Inflammatory macrophage treated with lipopolysaccharide for 4 hours (primary cell): ENCODE measurements at places on chromosomes 1 and 21.

DNA sequence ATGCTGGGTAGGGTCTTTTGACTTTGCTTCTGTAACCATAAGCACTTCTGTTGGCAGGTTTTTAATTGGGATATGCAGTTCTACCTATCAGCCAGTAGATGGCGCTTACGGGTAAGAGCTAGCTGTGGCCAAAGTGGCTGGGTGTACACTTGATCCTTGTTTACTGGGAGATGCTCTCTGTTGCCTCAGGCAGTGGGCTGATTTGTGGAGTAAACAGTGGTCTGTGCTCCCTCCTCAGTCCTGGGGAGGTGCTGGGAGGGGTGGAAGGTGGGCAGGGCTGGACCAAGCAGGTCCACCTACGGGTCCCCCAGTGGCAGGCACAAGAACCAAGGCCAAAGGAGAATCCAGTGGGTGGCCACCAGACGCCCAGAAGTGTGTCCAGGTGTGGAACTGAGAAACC lies 43.4 kb downstream of the RALGPS2 start:
- peak; percentile 23 for DNase-seq

- DNase-seq: no peak
Observed at GRCh38 chr1:90174246-90174645, 179.3 kb downstream of the ZNF326 start.

DNA sequence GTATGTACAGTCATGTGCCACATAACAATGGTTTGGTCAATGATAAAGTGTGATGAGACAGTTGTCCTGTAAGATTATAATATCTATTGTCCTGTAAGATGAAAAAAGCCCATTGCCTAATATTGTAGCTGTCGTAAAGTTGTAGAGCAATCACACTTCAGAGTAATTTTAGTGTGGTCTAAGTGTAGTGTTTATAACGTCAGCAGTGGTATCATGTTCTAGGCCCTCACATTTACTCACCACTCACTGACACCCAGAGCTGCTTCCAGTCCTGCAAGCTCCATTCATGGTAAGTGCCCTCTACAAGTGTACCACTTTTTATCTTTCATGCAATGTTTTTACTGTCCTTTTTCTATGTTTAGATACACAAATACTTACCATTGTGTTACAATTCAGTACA lies 259.9 kb upstream of the RAB4A start:
- no peak for DNase-seq

GRCh38 chr1:76959556-76959955 lies 92.3 kb downstream of the ST6GALNAC5 start:
- DNase-seq: no peak

DNA sequence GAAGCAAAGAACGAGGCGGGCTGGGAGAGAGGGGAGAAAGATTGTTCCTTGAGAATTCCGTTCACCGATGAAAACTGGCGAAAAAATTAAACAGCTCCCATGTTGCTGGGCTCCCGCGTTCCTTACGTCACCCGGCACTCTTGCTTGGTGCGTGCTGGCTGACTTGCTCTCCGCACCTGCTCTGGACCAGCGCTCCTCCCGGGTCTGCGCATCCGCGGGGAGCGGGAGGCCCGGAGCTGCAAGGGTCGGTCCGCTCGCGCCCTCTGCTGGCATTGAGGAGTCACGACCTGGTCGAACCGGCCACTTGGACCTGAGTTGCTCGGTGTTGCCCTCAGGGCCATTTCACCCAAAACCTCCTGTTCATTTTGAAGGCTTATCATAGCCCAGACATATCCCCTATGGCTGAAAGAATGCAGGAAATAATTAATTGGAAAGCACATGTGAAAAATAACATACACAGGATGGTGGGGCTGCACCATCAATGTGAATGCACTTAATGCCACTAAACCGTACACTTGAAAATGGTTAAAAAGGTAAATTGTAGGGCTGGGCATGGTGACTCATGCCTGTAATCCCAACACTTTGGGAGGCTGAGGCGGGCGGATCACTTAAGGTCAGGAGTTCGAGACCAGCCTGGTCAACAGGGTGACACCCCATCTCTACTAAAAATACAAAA lies 98.9 kb upstream of the BACE2 start:
- DNase-seq: peak; percentile 60

DNA sequence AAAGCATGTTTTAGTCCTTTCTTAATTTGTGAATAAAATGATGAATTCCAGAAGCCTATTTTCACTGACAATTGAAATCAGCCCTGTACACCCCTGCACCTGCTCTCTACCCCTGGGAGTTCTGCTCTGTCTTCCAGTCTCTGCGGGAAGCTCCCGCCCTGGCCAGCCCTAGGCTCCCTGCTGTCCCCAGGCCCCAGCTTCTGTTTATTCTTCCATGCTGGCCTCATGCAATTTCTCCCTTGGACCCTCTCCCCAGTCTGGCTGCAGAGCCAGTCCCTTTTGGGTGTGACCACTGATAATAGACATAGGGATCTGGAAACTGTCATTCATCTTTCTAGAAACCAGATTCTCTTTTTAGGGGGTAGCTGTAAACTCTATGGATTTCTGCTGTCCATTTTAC lies 258.6 kb downstream of the GRIK3 start:
- no peak for DNase-seq
